ENCODE measurements at places on chromosomes 16 and 17. TPM values are rescaled to one million over a fixed set of nuclear protein-coding genes. Genes with fewer than 3 reads are reported as not detected.

The OR1F1 gene
- total RNA-seq = 0.18 TPM

The HS3ST3A1 gene
- 0.24 TPM for total RNA-seq

The CA4 gene
- 0.30 TPM for total RNA-seq

The FAM171A2 gene
- total RNA-seq = 3.7 TPM

The EFCAB5 gene
- 0.21 TPM for total RNA-seq

The MEFV gene
- total RNA-seq = not detected

The DCTN5 gene
- 69.1 TPM for total RNA-seq

The NR1D1 gene
- 10.7 TPM for total RNA-seq

The TRAF4 gene
- total RNA-seq = 85.7 TPM

The HOXB1 gene
- not detected for total RNA-seq

The FAM20A gene
- not detected for total RNA-seq

The KRT24 gene
- not detected for total RNA-seq

The PLLP gene
- 1.4 TPM for total RNA-seq

The RHBDF1 gene
- total RNA-seq = 26.3 TPM

The KRTAP3-2 gene
- not detected for total RNA-seq

The TBL3 gene
- 37.8 TPM for total RNA-seq

The KRTAP4-3 gene
- not detected for total RNA-seq

The GUCY2D gene
- not detected for total RNA-seq

The HEATR9 gene
- not detected for total RNA-seq

The GRAPL gene
- total RNA-seq = not detected

The ZNF768 gene
- total RNA-seq = 37.2 TPM

The KRT31 gene
- total RNA-seq = not detected

The PLA2G10 gene
- not detected for total RNA-seq

The CACNG1 gene
- not detected for total RNA-seq

Data from A549 treated with GW870086 at 1 μM for 4 hours (cell line).